ENCODE measurements at places on chromosomes 6 and 20. TPM values are rescaled to one million over a fixed set of nuclear protein-coding genes. Genes with fewer than 3 reads are reported as not detected.

DNA sequence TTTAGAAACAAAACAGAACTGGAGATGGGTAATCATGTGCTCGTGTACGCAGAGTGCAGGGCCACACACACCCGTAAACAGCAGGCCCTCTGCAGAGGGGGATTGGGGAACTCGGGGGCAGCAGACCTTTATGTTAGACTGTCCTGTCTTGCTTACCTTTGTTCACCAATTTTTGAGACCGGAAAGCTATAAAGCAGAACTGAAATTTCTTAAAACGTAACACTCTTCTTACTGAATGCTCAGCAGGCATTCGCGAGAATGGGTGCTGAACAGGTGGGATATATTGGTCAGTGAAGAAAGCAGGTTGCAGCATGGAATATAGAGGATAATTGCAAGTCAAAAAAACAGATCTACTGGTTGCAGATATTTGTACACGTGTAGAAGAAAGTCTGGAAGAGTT lies 211.1 kb downstream of the BMP7 start:
- H3K4me3 ChIP-seq: no peak overlapping the region
- no peaks in the 10 kb centered on the region for H3K4me1 ChIP-seq
- H3K27ac ChIP-seq: no peak overlapping the region
- no peak for DNase-seq

GRCh38 chr6:70221025-70221714 lies 81.7 kb downstream of the COL9A1 start:
- no peak overlapping the region for H3K4me3 ChIP-seq
- no peaks in the 10 kb centered on the region for H3K27me3 ChIP-seq
- H3K27ac ChIP-seq: no peak overlapping the region
- H3K36me3 ChIP-seq: no peaks in the 10 kb centered on the region
- no peaks in the 10 kb centered on the region for H3K4me1 ChIP-seq

DNA sequence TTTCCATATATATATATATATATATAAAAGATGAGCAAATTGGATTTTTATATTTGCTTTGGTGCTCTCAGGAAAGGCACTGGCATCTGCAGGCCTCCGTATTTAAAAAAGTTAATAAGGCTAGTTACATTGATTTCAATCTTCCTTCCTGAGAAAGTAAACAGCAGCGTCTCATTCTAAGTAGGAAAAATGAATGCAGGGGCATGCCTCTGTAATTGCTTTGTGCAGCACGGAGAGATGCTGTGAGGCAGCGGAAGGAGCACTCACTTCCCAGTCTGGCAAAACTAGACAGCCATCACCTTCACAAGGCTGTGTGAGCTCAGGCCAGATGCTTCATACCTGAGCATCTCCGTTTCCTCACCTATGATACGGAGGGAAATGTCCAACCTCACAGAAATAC lies 303.7 kb downstream of the PTPRT start:
- H3K27me3 ChIP-seq: no peaks in the 10 kb centered on the region
- no peaks in the 10 kb centered on the region for H3K4me1 ChIP-seq
- H3K4me3 ChIP-seq: no peak overlapping the region
- no peak overlapping the region for H3K27ac ChIP-seq
- no peak for DNase-seq

GRCh38 chr20:32571566-32571965 lies 13.6 kb downstream of the NOL4L start:
- DNase-seq: no peak
- H3K27ac ChIP-seq: no peak overlapping the region
- no peaks in the 10 kb centered on the region for H3K27me3 ChIP-seq
- no peak overlapping the region for H3K4me3 ChIP-seq
- H3K36me3 ChIP-seq: no peaks in the 10 kb centered on the region

The CFB gene
- total RNA-seq: 87.1 TPM

The RRAGD gene
- 1.8 TPM for total RNA-seq

GRCh38 chr6:122722746-122723145 lies 56.8 kb upstream of the FABP7 start:
- no peaks in the 10 kb centered on the region for H3K27me3 ChIP-seq
- no peak overlapping the region for H3K4me3 ChIP-seq
- H3K36me3 ChIP-seq: no peaks in the 10 kb centered on the region
- H3K27ac ChIP-seq: no peak overlapping the region

GRCh38 chr20:49426873-49427272 lies 55.6 kb downstream of the KCNB1 start:
- H3K27me3 ChIP-seq: peaks cover 21% of the 10 kb centered on the region
- DNase-seq: no peak
- H3K4me3 ChIP-seq: no peak overlapping the region
- H3K4me1 ChIP-seq: no peaks in the 10 kb centered on the region
- H3K36me3 ChIP-seq: no peaks in the 10 kb centered on the region
- H3K27ac ChIP-seq: no peak overlapping the region

- H3K4me1 ChIP-seq: peaks cover 22% of the 10 kb centered on the region
- no peaks in the 10 kb centered on the region for H3K36me3 ChIP-seq
- no peak overlapping the region for H3K4me3 ChIP-seq
These were observed 142.6 kb upstream of the ZNF217 start for GRCh38 chr20:53736122-53736756.

- no peaks in the 10 kb centered on the region for H3K36me3 ChIP-seq
- H3K4me3 ChIP-seq: no peak overlapping the region
- no peak overlapping the region for H3K27ac ChIP-seq
- H3K4me1 ChIP-seq: no peaks in the 10 kb centered on the region
- no peaks in the 10 kb centered on the region for H3K27me3 ChIP-seq
- DNase-seq: no peak
These were observed 117.4 kb downstream of the ASCC3 start for GRCh38 chr6:100763617-100764241.

The PTPRT gene
- not detected for total RNA-seq

DNA sequence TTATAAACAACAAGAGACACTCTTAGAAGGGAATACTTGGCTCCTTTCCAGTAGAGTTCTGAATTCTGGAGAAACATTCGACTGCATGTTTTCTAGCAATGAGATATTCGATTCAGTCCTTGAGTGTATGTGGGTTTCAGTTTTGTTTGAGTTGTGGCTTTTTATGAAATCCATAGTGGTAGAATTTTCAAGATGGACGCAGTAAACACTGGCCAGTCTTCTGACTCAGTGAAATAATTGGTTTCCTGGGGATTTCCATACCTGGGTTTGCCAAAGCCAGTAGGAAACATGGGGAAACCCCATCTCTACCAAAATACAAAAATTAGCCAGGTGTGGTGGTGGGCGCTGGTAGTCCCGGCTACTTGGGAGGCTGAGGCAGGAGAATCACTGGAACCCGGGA lies 273.5 kb upstream of the PLCB4 start:
- DNase-seq: no peak
- no peaks in the 10 kb centered on the region for H3K4me1 ChIP-seq
- H3K36me3 ChIP-seq: no peaks in the 10 kb centered on the region
- no peaks in the 10 kb centered on the region for H3K27me3 ChIP-seq
- H3K27ac ChIP-seq: no peak overlapping the region

DNA sequence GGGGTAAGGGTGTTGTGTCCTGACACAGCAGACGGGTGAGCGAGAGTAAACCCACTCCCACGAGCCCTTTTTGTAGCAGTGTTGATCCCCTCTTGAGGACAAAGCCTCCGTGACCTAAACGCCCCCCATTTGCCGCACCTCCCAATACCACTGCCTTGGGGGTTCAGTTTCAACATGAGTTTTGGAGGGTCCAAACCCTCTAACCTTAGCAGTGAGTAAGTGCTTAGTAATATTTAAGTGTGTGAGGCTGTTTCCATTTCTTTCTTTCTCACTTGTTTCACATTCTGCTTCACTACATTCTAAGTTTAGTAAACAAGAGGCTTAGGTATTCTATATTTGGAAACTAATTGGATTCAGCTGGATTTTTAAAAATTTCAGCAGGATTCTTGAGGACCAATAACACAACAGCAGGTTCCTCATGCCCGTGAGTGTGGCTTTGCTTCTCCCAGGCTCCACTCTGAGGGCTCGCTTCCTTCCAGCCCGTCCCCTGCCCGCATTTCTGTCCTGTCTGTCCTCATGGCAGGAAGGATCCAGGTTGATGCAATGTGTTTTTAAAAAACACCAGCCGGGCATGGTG lies 41.2 kb downstream of the SNX9 start:
- H3K27me3 ChIP-seq: no peaks in the 10 kb centered on the region
- peaks cover 22% of the 10 kb centered on the region for H3K4me1 ChIP-seq
- H3K4me3 ChIP-seq: no peak overlapping the region
- peaks cover 4% of the 10 kb centered on the region for H3K36me3 ChIP-seq

- DNase-seq: no peak
- H3K27me3 ChIP-seq: no peaks in the 10 kb centered on the region
- no peak overlapping the region for H3K27ac ChIP-seq
- H3K4me1 ChIP-seq: peaks cover 11% of the 10 kb centered on the region
- no peak overlapping the region for H3K4me3 ChIP-seq
These were observed 291.1 kb upstream of the FOXQ1 start for GRCh38 chr6:1020837-1021236.

- no peaks in the 10 kb centered on the region for H3K36me3 ChIP-seq
- no peaks in the 10 kb centered on the region for H3K4me1 ChIP-seq
These were observed 97.8 kb downstream of the PLEKHG1 start for GRCh38 chr6:150697515-150697914.

- H3K27me3 ChIP-seq: no peaks in the 10 kb centered on the region
- H3K36me3 ChIP-seq: no peaks in the 10 kb centered on the region
- no peak overlapping the region for H3K4me3 ChIP-seq
- no peak overlapping the region for H3K27ac ChIP-seq
- no peak for DNase-seq
These were observed 115.9 kb upstream of the BMP2 start for GRCh38 chr20:6651561-6651960.

GRCh38 chr6:71168233-71168765 lies 120.3 kb upstream of the OGFRL1 start:
- H3K36me3 ChIP-seq: no peaks in the 10 kb centered on the region
- H3K27me3 ChIP-seq: no peaks in the 10 kb centered on the region
- no peaks in the 10 kb centered on the region for H3K4me1 ChIP-seq
- H3K4me3 ChIP-seq: no peak overlapping the region
- peak; percentile 59 for DNase-seq

GRCh38 chr6:55917751-55918415 lies 42.5 kb upstream of the BMP5 start:
- H3K27ac ChIP-seq: no peak overlapping the region
- no peaks in the 10 kb centered on the region for H3K4me1 ChIP-seq
- no peak overlapping the region for H3K4me3 ChIP-seq
- DNase-seq: no peak

The NEURL2 gene
- 8.0 TPM for total RNA-seq

The RIPOR3 gene
- total RNA-seq: 4.1 TPM

DNA sequence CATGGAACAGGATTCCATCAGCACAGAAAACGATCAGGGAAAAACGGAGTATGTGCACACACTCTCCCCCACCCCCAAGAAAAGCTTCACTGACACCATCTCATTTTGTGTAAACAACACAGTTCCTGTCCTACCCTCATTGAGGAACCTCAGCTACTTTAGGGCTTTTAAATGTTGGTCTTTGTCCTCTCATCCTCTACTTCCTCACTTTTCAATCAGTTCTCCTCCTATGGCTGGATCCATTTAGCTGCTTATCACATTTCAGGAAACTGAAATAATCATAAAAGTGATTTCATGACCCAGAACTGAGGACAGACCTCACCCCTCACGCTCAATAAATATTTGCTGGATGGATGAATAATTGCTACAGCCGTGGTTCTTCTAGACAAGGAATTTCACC lies 33.1 kb upstream of the PNRC1 start:
- no peak overlapping the region for H3K4me3 ChIP-seq
- peaks cover 2% of the 10 kb centered on the region for H3K4me1 ChIP-seq
- no peak for DNase-seq
- no peaks in the 10 kb centered on the region for H3K27me3 ChIP-seq

DNA sequence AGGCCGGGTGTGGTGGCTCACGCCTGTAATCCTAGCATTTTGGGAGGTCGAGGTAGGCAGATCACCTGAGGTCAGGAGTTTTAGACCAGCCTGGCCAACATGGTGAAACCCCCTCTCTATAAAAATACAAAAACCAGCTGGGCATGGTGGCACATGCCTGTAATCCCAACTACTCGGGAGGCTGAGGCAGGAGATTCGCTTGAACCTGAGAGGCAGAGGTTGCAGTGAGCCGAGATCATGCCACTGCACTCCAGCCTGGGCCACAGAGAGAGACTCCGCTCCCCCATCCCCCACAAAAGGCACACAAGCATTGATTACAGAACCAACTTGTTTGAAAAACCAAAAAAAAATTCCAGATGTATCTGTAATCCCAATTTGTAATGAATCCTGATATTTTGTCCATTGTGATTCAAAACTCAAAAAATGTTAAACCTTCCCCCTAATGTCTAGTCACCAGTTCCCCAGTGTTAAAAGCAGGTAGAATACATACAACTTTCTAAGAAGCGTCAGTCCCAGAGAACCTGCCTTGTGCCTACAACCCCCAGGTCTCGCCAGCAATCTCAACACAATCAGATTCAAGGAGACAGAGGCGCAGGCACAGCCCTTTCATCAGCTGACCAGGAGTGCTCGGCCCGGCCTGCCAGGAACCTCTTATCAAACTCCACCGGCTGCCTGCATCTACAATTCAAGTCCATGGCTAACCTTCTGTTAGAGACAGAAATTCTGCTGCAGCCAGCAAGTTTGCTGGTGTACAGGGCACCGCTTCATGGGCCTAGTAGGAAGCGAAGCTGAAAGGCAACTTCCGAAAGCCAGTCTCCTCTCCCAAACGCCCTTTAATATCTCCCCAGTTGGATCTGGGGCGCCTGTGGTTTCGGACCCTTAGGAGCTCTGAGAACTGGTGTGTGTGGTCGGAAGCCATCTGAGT lies 2.1 kb downstream of the EZR start:
- no peaks in the 10 kb centered on the region for H3K27me3 ChIP-seq
- peak overlapping the region; percentile 75 for H3K27ac ChIP-seq
- peaks cover 6% of the 10 kb centered on the region for H3K36me3 ChIP-seq
- peak overlapping the region; percentile 67 for H3K4me3 ChIP-seq
- peak; percentile 54 for DNase-seq

The BAK1 gene
- 13.0 TPM for total RNA-seq

GRCh38 chr6:40138273-40138720 lies 204.0 kb upstream of the MOCS1 start:
- DNase-seq: no peak
- H3K4me1 ChIP-seq: no peaks in the 10 kb centered on the region
- H3K27me3 ChIP-seq: no peaks in the 10 kb centered on the region
- H3K27ac ChIP-seq: no peak overlapping the region
- H3K36me3 ChIP-seq: no peaks in the 10 kb centered on the region

- H3K4me3 ChIP-seq: no peak overlapping the region
- H3K27me3 ChIP-seq: no peaks in the 10 kb centered on the region
- no peak for DNase-seq
- no peaks in the 10 kb centered on the region for H3K36me3 ChIP-seq
These were observed 53.2 kb upstream of the BMP2 start for GRCh38 chr20:6714279-6714711.

The RGS17 gene
- 5.9 TPM for total RNA-seq

- no peaks in the 10 kb centered on the region for H3K4me1 ChIP-seq
- no peaks in the 10 kb centered on the region for H3K27me3 ChIP-seq
- no peak for DNase-seq
- H3K27ac ChIP-seq: no peak overlapping the region
These were observed 26.6 kb upstream of the SUMO4 start for GRCh38 chr6:149373511-149373910.
